ENCODE measurements at places on chromosomes 7 and 10.

DNA sequence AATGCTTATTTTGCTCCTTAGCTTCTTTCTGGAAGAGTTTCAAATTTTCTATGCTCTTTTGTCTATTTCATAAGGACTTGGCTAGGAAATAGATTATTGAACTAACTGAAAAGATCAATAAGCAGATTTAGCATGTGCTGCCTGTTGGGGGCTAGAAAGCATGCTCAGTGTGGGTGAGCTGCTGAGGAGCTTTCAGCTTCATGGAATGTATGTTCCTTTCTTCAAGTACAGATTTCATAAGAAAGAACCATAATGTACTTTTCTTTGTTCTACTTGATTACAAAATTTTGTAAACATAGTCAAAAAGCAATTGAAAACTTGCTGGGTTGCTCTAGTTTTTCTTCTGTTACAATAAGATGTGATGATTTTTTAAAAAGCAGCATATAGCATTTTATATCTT is 73.8 kb downstream of the TAF3 start:
- DNase-seq = no peak

- DNase-seq = no peak
Measured at GRCh38 chr7:28142650-28143049, 37.9 kb downstream of the JAZF1 start.

- DNase-seq = no peak
Measured at GRCh38 chr7:149381245-149381644, 79.6 kb downstream of the ZNF777 start.

GRCh38 chr7:31020652-31021051 is 31.5 kb upstream of the ADCYAP1R1 start:
- DNase-seq = no peak

DNA sequence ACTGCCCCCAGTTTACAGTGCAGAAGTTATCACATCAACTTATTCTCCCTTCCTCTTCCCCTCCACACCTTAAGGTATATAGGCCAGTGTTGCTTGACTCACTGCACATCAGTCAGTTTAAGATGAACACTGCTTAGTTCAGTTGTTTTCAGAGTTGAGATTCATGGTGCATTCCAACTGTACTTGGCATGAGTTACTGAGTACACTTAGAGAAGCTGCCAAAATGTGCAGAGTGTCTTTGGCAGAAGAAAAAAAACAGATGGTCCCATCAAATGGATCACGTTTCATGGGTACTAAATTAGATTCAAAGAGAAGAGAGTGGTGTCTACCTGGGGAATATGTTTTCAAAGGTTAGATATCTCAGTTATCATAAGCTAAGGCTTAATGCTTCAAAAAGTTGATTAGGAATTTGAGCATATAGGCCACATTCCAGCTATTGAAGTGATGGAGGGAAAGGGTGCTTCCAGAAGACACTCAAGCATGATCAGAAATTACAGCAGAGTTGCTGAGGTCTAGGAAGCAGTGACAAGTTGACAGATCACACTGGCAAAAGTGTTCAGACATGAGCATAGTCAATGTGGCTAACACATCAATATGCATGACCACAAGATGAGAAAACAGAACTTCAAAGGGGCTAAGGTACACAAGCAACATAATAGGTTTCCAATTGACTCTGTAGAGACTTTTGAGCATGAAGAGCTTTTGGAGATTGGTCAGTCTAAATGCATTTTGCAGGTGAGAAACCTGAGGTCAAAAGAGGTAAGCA is 579.2 kb upstream of the CELF2 start:
- DNase-seq = no peak

- DNase-seq = no peak
Measured at GRCh38 chr7:47914717-47915615, 33.3 kb downstream of the PKD1L1 start.

DNA sequence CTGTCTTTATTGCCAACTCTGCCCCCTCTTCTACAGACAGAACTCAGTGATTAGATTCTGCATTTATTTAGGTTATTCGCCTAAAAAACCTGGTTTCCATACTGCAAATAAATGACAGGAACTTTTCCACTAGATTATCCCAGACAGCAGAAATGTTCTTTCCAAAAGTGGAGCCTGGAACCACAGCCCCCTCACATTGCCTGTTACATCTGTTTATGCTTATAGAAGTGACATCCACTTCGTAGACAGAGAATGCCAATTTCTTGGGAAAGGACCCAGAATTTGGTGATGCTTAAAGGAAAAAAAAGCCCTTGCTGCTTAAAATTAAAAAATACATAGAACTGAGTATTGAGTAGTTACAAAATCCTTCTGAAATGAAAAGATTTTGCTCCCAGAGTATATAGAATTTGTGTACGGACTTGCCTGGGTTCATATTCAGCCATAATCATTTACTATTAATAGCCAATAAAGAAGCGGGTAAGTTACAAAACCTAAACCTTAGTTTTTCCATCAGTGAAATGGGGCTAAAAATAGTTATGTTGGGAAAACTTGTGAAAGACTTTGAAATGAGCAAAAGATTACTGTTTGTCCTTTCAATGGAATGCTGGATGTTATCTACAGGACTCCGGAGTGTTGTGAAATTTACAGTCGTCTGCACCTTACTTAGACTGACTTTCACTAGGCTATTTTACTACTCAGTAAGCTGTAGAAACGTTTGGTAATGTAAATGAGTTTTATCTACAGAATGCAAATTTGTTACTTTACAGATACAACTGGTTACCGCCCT is 1.1 kb upstream of the PPP1R9A start:
- DNase-seq = no peak

DNA sequence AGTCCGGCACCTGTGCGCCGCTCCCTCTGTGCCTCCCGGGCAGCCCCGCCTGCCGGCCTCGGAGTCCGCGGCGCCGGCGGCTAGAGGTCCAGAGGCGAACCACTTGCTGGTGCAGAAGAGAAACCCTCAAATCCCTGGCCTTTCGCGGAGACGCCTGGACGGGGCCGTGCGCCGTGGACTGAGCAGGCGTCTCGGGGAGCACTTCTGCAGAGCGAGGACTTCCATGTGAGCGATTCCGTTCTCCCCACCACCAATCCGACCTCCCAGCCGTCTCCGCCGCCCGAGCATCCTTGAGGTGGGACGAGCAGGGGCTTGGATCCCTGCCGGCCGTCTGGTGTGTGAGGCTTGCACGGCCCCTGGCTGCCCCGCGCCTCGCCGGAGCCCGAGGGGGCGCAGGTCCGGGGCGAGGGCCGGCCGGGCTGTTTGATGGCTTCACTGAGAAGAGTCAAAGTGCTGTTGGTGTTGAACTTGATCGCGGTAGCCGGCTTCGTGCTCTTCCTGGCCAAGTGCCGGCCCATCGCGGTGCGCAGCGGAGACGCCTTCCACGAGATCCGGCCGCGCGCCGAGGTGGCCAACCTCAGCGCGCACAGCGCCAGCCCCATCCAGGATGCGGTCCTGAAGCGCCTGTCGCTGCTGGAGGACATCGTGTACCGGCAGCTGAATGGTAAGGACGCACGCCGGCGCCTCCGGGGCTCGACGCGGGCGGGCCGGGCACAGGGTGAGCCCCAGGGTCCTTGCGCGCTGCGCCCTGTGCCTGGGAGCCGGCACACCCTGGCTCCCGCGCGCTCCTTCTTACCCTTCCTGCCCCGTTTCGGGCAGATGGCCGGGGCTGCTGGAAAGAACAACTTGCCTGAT is 660 bp downstream of the GALNT17 start:
- no peak for DNase-seq

DNA sequence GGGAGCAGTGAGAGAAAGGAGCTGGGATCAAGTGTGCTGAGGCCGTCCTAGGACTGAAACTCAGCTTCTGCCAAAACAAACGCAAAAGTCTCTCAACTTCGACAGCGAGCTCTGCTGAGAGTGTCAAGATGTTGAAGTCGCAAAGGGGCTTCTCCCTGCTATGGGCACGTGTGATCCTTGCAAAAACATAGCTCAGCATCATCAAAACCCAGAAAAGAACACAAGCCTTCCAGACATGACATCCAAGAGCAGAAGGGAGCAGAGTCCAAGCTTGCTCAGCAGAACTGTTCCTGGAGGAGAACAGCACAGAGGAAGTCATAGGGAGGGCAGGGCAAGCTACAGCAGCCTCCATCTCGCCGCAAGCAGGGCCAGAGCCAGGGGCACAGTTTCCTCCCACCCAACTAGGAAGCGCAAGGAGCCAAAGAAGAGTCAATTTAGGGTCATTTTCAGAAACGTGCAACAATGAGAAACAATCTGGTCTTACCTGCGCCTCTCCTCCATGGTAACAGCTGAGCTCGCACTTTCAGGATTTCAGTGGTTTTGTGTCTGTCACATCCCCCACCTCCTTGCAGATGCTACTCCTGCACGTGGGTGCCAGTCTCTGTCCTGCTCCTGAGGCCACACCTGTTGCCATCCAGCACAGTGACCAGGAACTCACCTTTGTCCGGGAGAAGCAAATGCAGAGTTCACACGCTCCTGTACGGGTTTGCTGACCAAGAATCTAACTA is 113.9 kb downstream of the DIP2C start:
- no peak for DNase-seq

DNA sequence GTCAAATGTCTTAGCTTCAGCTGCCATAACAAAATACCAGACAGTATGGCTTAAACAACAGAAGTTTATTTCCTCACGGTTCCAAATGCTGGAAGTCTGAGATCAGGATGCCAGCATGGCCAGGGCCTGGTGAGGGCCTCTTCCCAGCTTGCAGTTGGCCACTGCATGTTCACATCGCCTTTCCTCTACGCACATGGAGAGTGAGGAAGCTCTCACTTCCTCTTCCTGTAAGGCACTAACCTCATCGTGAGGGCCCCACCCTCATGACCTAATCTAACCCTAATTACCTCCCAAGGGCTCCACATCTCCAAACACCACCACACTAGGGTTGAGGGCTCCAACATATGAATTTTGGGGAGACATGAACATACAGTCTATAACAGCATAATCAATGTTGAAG is 14.4 kb downstream of the ZNF33B start:
- DNase-seq = no peak

DNA sequence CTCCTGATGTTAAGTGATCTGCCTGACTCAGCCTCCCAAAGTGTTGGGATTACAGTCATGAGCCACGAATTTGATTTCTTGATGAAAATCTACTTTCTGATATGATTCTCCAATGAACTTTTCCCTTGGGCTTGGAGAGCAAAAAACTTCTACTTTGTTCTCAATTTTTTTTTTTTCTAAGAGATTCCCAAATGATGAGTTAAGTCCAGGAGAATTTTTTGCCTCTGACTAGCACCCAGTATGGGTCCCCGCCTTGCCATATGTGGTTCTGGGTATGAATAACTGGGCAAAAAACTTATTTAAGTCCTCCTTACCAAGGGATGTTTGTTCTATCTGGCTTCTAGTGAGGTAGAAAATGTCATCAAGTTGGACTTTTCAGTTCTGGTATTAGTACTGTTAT is 147.9 kb upstream of the LYZL1 start:
- DNase-seq = no peak

DNA sequence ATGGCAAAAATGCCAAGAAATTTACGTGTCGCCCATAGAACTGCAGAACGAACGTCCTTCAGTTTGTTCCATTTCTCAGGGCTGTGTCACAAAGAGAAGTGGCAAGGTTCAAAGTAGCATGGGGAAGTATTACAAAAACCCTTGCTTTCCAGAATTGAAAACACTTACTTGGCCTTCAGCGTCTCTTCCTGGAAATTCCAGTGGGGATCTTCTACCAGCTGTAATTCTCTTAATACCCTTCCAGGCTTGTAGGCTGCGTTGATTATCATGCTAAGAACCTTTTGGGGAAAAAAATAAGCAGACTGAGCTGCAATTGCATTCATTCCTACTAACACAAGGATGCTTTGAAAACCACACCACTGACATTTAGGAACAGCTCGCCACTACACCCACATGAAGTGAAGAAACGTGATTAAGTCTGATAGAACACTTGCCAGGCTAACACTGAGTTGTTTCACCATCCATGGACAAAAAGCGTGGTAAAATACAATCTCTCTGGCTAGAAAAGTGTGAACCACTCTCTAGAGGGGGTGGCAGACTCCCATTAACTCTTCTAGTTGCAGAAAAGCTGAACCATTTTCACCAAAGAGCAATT is 222.3 kb downstream of the SFMBT2 start:
- DNase-seq = no peak

- DNase-seq = no peak
Measured at GRCh38 chr10:10576937-10577336, 440.7 kb upstream of the CELF2 start.

DNA sequence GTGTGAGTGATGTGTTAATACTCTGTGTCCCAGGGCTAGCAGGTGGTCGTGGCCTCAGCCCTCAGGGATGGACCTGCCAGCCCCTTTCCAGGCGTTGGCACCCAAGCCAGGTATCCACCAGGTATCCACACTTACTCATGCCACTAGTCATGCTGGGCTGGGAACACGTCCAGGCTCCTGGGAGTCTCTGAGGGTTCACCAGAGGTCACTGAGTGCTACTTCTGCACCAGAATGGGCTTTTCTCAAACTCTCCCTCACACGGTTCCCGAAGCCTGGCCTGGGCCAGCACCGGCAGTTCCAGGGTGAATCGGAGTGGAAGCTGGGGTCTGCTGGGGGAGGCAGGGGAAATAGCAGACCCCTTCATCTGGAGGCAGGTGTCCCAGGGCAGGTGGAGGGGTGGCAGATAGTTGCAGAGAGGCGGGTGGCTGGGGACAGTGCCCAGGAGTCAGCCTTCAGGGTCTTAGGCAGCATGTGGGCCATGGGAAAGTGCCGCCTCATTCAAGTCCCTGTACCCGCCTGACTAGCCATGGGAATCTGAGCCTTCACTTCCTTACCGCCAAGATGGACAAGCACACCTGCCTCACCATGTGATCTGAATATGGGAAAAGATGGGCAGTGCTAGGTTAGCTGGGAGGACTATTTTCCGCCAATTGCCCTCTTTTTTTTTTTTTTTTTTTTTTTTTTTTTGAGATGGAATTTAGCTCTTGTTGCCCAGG is 95.5 kb upstream of the GTF2I start:
- DNase-seq = no peak

DNA sequence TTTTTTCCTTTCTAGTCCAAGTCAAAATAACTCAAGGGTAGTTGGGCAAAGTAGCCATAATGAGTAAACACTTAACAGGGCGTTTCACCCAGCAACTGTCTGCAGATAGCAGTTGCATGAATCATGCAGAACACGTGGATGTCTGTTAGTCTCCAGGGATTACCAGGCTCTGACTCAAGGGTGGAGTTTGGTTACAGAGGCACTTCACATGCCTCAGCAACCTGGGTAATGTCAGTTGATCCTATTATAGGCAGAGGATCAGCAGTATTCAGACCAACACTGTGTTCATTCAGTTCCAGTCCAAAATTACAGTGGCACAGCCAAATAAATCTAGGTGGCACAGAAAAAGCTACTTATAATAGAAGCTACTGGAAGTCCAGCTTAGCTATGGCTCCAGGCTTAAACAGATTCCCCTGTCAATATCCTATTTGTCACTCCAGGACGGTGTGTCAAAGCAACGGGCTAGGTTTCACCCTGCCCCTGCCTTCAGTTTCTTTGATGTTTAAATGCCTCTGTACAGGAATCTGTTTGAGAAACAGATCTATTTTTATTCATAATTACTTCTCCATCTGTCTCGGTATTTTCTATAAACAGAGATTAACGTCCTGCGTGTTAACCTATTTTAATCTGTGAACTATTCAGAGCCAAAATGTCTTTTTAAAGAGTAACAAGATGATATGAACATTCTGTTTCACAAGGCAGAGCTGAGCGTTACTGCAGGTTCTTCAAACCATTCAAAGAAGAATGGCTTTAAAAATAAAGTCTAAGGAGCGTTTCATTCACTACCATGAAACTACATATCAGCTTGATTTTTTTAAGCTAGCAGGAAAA is 162.6 kb upstream of the AKR1E2 start:
- no peak for DNase-seq
